HT1080 (cell line): ENCODE measurements at places on chromosomes 5 and 9. TPM values are rescaled to one million over a fixed set of nuclear protein-coding genes. Genes with fewer than 3 reads are reported as not detected.

- DNase-seq, result no peak
Observed at GRCh38 chr5:164202338-164202737, 696.9 kb downstream of the MAT2B start.

DNA sequence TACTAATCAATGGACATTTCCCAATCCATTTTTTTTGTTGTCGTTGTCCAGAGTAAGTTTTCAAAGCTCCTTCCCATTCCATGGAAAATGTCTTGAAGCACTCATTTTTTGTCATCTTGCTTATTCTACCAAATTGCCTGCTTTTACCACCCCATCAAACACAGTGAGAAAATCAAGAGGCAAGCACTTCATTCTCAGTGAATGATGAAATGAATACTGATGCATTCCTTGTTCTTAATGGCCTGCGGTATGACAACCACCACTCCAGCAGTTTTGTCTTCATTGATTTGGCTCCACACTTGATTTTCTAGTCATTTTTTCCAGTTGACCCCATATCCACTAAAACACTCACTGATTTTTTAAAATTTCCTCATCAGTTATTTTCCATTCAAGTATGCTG lies 193.5 kb upstream of the ANKH start:
- DNase-seq, result no peak

DNA sequence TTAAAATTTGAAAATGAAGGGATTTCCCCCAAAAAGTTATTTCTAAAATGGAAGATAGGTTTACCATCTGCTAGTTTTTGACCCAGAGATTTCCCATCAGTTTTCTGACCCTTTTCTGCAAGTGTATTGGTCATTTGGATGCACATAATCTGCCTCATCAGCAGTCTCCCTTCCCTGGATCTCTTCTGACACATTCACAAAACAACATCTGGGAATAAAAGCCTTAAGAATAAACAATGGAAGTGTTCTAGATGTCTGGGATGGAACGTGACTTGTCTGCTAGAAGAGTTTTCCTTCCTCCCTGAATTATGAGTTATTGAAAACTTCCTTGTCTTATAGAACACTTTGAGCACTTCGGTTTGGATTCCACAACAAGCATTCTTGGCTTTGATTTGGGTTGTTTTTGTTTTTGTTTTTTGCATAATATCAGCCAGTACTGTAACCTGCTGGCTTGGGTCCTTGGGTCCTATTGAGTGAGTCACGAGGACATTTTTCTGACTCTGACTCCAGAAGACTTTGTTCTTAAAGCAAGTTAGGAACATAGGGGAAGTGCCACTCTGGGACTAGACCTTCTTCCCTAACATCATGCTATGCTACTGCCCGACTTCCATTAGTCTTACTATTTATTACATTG lies 18.2 kb upstream of the ESM1 start:
- DNase-seq, result no peak

DNA sequence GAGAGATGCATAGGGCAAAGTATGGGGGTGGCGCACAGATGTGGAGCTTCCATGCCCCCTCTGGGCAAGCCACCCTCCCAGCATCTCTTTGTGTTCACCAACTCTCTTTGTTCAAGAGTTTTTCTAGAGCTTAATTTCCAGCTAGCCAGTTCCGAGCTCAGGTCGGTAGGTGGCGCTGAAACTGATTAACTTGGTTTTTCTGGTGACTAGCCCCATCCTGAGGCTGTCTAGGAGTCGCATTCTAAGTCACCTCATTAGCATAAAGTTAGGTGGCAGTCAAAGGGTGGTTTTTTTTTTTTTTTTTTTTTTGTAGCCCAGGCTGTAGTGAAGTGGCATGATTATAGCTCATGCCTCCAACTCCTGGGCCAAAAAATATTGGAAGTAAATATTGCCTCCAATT lies 476.4 kb downstream of the KDM4C start:
- DNase-seq, result peak; percentile 58

GRCh38 chr5:89302102-89302891 lies 419.3 kb upstream of the MEF2C start:
- DNase-seq, result no peak

GRCh38 chr5:60636001-60636400 lies 64.0 kb downstream of the DEPDC1B start:
- DNase-seq, result no peak

DNA sequence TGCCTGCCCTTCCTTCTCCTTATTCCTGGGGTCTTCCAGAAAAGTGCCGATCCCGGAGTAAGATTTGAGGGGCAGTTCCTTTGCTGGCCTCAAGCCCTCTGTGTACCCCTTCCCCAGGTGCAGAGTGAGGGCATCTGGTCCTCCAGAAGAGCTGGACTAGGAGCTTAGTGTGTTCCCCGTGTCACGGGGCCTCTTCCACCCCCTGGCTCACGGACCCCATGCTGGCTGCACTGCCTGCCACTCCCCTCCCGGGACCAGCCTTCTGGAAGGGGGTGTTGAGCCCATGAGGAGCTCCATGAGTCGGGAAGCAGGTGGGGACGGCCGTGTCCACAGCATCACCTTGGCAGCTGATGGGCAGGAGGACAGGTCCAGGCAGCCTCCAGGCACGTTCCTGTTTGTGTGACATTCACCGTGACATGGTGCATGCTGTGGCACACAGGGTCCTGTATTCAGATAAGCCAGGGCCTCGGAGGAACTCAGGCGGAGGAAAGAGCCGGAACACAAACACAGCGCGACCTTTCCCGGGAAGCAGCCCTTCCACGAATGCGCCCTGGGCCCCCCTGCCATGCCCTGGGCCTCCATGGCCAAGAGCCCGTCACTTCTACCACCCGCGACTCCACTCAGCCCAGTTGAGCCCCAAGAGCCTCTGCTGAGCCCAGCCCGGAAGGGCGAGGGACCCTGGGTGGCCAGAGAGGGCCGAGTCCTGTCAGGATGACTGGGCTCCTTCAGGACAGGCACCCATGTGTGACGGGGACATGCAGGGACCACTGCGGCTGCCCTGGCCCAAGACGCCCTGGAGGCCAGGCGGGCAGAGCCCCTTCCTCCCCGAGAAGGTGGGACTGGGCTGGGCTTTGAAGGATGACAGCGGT lies 5.9 kb upstream of the LCN1 start:
- DNase-seq, result no peak

DNA sequence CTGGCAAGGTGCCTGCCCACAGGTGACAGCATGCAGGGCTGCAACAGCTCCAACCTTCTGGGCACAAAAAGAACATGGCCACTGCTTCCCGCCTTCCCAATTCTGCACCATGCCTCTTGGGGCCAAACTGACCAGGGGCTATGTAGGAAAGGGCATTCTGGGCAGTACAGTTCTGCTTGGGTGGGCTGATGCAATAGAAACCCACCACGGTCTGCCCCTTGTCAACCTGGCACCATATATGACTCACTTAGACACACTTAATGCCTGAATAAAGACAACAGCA lies 40.2 kb upstream of the FCN1 start:
- no peak for DNase-seq

DNA sequence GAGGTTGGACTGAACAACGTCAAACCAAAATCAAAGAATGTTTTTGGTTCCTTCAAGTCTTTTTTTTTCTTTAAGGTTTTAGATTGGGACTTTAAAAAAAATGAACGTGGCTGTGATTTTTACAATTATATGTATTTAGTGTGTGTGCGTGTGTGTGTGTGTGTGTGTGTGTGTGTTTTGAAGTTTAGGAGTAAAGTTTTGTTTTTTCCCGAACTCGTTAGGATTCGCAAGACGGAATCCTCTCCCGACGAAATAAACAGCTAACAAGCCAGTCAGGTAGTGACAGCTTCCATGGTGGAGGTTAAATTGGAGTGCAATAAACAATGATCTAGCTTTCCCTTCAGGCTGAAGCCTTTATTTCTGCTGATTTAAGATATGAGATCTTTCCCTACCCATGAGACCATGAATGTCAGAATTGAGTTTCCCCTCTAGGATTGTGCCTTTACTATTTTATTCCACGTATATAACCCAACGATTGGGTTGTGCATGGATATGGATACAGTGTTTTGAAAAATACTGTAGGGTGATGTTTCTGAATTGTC lies 1.2 kb downstream of the KIAA1958 start:
- DNase-seq, result no peak

DNA sequence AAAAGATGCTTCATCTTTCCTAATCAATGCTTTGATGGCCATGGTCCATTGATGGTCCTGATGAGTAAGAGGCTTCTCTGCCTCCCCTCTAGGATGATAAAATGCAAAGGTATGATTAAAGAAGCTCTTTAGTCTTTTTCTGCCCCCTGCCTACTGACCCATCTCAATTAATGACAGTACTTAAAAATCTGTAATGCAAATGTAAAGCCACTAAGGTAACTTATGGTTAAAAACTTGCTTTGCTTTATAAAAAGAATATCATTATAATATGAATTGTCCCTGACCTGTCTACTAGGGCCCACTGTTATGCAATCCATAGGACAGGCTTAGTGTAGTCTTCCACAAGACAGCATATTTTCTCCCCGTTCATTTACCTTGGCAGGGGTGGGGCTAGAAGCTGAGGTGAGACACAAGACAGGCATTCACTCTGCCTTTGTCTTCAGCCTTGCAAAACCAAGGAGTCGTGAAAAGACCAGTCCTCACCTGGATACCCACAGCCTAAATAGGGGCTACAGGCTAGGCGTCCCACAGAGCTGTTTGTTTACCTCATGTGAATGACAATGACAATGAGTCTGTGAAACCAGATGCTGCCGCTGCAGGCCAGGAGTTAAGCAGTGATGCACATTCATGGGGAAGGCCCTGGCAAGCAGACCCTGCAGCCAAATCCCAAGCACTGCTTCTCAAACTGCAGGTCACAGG lies 60.4 kb downstream of the BNC2 start:
- DNase-seq, result no peak

GRCh38 chr5:42015681-42016080 lies 90.6 kb downstream of the FBXO4 start:
- no peak for DNase-seq

GRCh38 chr5:470961-471749 lies 28.2 kb downstream of the EXOC3 start:
- no peak for DNase-seq

- no peak for DNase-seq
Observed at GRCh38 chr5:132464156-132464939, 26.2 kb downstream of the IRF1 start.

DNA sequence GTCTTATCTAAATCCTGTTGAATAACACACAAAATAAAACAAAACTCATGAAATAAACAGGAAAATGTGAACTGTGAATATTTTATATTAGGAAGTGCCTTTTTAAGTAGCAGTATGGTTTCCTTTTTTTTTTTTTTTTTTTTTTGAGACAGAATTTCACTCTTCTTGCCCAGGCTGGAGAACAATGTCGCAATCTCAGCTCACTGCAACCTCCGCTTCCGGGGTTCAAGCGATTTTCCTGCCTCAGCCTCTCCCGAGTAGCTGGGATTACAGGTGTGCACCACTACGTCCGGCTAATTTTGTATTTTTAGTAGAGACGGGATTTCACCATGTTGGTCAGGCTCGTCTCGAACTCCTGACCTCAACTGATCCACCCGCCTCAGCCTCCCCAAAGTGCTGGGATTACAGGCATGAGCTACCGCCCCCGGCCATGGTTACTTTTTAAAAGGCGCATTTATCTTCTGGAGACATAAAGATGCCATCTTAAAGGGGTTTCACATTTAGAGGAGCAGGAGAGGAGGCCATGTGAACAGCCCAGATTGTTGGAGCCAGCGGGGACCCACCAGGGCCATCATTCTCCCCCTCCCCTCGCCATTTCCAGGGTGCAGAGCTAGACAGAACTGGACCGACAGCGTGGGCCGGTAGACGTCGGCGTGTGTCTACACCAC lies 64.1 kb downstream of the ROR2 start:
- no peak for DNase-seq

DPH7 gene
- total RNA-seq, result 44.7 and 50.7 TPM in 2 replicates

NDUFS4 gene
- total RNA-seq, result 106 and 122 TPM in 2 replicates

CDX1 gene
- not detected in 2 replicates for total RNA-seq

DCAF12 gene
- total RNA-seq, result 25.1 and 29.2 TPM in 2 replicates

CCDC187 gene
- total RNA-seq, result under 0.01 and 0.02 TPM in 2 replicates

BSPRY gene
- not detected in 2 replicates for total RNA-seq
